ENCODE measurements at places on chromosomes 3 and 15.

- no peak for DNase-seq
Observed at GRCh38 chr15:51201581-51201980, 106.9 kb upstream of the TNFAIP8L3 start.

- no peak for DNase-seq
Observed at GRCh38 chr3:73530022-73530396, 94.7 kb downstream of the PDZRN3 start.

DNA sequence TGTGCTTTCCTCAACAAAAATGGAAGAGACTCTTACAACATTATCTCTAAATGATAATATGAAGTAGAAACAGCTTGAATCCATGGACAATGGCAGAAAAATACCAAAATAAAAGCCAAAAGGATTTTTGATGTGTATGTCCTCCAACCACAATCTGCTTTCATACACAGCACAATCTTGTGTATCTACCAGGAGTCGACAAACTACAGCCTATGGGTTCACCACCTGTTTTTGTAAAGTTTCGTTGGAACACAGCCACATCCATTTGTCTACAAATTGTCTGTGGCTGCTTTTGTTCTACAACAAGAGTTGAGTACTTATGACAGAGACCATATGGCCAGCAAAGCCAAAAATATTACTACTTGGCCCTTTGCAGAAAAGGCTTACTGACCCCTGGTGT lies 88.7 kb upstream of the UBE2E2 start:
- no peak for DNase-seq

- DNase-seq: no peak
Observed at GRCh38 chr15:81098861-81099651, 35.0 kb upstream of the CFAP161 start.

DNA sequence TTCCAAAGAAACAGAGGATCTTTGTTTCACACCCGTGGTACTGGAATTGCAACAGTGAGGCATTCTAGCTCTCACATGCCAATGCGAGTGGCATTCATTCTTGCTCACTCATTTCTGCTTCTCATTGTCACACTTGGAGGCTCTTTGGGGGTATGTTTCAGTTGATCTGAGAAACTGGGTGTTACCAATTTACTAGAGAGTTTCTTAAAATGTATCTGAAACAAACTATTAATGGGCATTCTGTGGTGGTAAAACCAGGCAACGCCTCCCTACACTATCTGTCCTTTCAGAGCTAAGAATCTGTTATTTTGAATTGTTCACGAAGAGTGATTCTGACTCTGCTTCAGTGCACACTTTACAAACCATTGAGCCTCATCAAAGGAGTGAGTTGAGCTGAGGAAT lies 140.6 kb upstream of the BHLHE40 start:
- no peak for DNase-seq

GRCh38 chr15:37903919-37904625 lies 30.4 kb upstream of the TMCO5A start:
- DNase-seq: no peak

GRCh38 chr3:37491776-37492175 lies 317.4 kb upstream of the LRRFIP2 start:
- no peak for DNase-seq
